Regular cardiac myocyte (primary cell): ENCODE measurements at places on chromosomes 2 and 18. TPM values are rescaled to one million over a fixed set of nuclear protein-coding genes. Genes with fewer than 3 reads are reported as not detected.

The REG3A gene
- not detected in 2 replicates for total RNA-seq

The WDSUB1 gene
- total RNA-seq, result 4.4 and 11.3 TPM in 2 replicates

The MOGAT1 gene
- not detected in 2 replicates for total RNA-seq

The RAX gene
- not detected in 2 replicates for total RNA-seq

The RBM43 gene
- total RNA-seq, result 2.7 and 6.2 TPM in 2 replicates

The NLRC4 gene
- total RNA-seq, result not detected in 2 replicates

The TMEM163 gene
- total RNA-seq, result not detected in 2 replicates

The SIX3 gene
- not detected in 2 replicates for total RNA-seq

The TMEM178A gene
- total RNA-seq, result 0.19 and 1.1 TPM in 2 replicates

The UGT1A9 gene
- under 0.01 TPM in 2 replicates for total RNA-seq

The EHBP1 gene
- 46.0 and 65.4 TPM in 2 replicates for total RNA-seq

The MATN3 gene
- total RNA-seq, result 0.28 and 0.58 TPM in 2 replicates

The ABCB11 gene
- total RNA-seq, result not detected in 2 replicates

The NT5DC4 gene
- total RNA-seq, result not detected in 2 replicates

The TRAPPC12 gene
- total RNA-seq, result 47.9 and 63.3 TPM in 2 replicates

The TBR1 gene
- under 0.01 TPM in 1 of 2 replicates, not detected in the other for total RNA-seq

The CRYGD gene
- total RNA-seq, result not detected in 2 replicates

The TMEFF2 gene
- total RNA-seq, result under 0.01 TPM in 2 replicates

The STPG4 gene
- total RNA-seq, result under 0.01 and 0.56 TPM in 2 replicates

The RTKN gene
- 10.2 and 13.5 TPM in 2 replicates for total RNA-seq

The HOXD11 gene
- under 0.01 and 0.28 TPM in 2 replicates for total RNA-seq
